ENCODE measurements at places on chromosomes 3 and 15. TPM values are rescaled to one million over a fixed set of nuclear protein-coding genes. Genes with fewer than 3 reads are reported as not detected.

BTBD1 gene
- total RNA-seq = 35.3 TPM

SLC24A5 gene
- total RNA-seq = not detected

DNA sequence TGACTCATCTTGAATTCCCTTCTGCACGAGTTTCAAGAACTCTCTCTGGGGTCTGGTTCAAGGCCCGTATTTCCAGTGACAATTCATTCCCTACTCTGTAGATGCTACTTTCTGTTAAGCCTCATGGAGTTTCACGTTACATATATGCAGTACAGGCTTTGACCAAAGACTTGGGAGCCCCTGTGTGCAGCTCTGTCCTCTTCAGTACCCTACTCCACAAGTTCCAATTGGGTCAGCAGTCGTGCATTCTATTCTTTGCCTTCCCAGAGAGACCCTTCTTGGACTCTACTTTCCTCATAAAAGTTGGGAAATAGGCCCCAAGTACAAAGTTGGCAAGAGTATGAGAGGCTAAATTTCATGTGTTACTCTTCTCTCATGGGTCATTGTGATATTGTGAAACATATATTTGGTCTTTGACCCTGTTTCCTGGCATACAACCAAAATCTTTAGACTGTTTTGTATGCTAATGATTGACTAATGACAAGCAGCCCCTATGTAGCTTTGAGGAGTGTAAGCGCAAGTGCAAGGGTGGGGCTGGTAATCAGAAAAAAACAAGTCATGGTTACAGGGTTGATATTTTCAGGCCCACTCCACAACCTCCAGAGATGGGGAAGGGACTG lies 15.0 kb upstream of the CCDC50 start:
- H3K36me3 ChIP-seq = no peaks in the 10 kb centered on the region
- DNase-seq = no peak

DNA sequence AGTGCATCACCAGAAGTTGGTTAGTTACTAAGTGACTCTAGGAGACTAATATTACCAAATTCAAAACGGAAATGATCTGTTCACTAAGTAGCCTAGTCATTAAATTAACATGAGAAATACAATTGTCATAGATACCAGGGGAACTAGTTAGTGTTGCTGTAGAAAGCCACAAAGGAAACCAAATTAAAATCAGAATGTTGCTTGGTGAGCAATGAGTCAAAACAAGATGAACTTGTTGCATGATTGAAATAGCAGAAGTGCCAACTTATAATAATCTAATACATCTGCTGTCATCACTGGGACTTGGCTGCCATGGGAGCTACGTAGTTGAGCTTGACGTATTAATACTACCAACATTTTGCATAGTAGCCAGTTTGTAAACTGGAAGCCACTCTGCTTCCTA lies 458.1 kb downstream of the DIPK2A start:
- no peak overlapping the region for H3K27ac ChIP-seq
- H3K4me1 ChIP-seq = peaks cover 2% of the 10 kb centered on the region
- DNase-seq = no peak

- no peaks in the 10 kb centered on the region for H3K27me3 ChIP-seq
- H3K36me3 ChIP-seq = no peaks in the 10 kb centered on the region
- H3K4me3 ChIP-seq = no peak overlapping the region
- H3K27ac ChIP-seq = no peak overlapping the region
These were observed 459.5 kb downstream of the NR2F2 start for GRCh38 chr15:96790004-96790403.

DNA sequence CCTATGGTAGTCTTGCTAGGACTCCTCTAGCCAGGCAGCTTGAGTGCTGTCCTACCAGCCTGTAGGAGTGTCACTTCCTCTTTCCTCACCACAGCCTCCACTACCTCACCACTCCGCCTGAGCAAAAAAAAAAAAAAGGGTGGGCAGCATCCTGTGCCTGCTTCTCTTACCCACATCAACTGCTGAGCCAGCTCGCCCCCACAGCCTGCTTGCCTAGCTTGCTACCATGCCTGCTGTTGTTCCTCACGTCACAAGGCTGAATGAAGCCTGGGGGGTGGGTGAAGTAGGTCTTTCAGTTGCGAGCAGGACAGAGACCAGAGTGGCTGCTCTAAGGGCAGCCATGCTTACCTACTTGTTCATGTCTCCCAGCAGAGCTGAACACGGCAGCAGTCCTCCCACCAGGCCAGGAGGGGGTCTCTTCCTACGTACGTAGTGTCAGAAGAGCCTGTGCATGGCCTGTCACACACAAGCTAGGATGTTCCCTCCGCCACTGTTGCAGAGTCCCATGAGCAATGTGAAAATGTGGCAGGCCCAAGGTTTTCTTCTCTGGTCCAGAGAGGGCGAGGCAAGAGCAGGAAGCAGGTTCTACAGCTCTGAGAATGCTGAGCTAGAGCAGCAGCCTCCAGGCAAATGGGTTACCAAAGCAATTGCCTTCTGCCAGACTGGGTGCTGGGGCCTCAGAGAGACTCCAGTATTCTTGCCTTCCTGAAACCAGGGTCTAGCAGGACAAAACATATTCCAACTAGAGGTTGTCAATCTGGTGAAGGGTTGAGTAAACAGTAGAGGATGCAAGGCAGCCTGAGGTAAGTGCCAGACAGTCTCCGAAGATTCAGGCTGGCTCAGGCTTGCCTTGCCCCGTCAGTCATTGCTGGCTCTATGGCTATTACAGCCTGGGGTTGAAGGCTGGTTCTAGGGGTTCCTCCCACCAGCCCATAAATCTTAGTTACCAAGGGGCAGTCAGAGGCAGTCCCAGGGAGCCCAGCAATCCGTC lies 8.1 kb downstream of the PPM1M start:
- no peaks in the 10 kb centered on the region for H3K27me3 ChIP-seq
- no peak for DNase-seq
- H3K4me3 ChIP-seq = no peak overlapping the region
- no peaks in the 10 kb centered on the region for H3K4me1 ChIP-seq
- H3K27ac ChIP-seq = no peak overlapping the region

GRCh38 chr3:100954990-100955389 lies 38.2 kb downstream of the ABI3BP start:
- no peaks in the 10 kb centered on the region for H3K27me3 ChIP-seq
- H3K4me1 ChIP-seq = no peaks in the 10 kb centered on the region
- no peak overlapping the region for H3K4me3 ChIP-seq

- no peak overlapping the region for H3K4me3 ChIP-seq
- H3K36me3 ChIP-seq = peaks cover 2% of the 10 kb centered on the region
These were observed 88.3 kb downstream of the ARHGEF26 start for GRCh38 chr3:154209499-154209898.

GRCh38 chr3:110815008-110815583 lies 256.5 kb upstream of the NECTIN3 start:
- H3K4me1 ChIP-seq = no peaks in the 10 kb centered on the region
- H3K27ac ChIP-seq = no peak overlapping the region
- no peaks in the 10 kb centered on the region for H3K27me3 ChIP-seq
- DNase-seq = no peak

DNA sequence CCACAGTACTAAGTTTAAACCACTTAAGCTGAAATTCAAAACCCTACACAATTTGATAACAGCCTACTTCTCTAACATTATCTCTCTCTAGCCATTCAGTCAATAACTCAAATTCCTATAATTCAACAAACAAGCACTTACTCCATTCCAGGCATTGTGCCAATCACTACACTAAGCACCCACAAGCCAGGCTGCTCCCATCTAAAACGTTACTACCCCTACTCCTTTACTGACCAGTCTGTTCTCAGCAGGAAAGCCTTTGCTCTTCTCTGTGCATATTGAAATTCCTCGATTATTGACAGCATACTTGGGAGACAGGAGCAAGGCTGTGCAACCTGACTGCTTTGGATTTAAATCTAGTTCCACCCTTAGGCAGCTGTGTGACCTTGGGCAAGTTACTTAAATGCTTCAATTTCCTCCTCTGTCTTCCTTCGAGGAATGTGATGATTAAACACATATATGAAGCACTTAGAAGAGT lies 177.2 kb upstream of the THBS1 start:
- no peaks in the 10 kb centered on the region for H3K4me1 ChIP-seq
- no peak for DNase-seq
- no peak overlapping the region for H3K27ac ChIP-seq
- H3K4me3 ChIP-seq = no peak overlapping the region

DNA sequence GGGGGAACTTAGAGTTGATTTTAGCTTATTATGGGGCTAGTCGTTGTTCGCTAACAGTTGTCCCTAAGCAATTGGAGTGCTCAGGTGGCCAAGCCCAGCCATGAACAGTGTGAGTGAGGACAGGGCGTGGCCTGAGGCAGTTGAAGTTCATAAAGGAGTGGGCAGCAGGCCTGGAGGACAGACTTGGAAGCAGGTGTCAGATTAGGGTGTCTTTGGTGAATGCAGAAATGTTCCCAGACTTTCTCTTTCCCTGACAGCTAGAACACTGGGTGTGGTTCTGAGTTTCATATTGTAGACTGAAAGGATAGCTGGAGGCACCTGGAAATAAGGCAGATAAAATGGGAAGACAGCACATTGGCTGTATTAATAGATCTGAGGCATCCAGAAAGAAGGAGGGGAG lies 59.8 kb upstream of the FGD5 start:
- H3K4me3 ChIP-seq = no peak overlapping the region
- H3K27me3 ChIP-seq = no peaks in the 10 kb centered on the region
- H3K36me3 ChIP-seq = no peaks in the 10 kb centered on the region
- H3K4me1 ChIP-seq = peaks cover 3% of the 10 kb centered on the region
- no peak for DNase-seq
